ENCODE measurements at places on chromosomes 16 and 17.

GRCh38 chr16:52492789-52493357 is 54.1 kb downstream of the TOX3 start:
- no peak for DNase-seq

GRCh38 chr17:21039839-21040575 is 2.8 kb downstream of the USP22 start:
- DNase-seq = peak; percentile 66

DNA sequence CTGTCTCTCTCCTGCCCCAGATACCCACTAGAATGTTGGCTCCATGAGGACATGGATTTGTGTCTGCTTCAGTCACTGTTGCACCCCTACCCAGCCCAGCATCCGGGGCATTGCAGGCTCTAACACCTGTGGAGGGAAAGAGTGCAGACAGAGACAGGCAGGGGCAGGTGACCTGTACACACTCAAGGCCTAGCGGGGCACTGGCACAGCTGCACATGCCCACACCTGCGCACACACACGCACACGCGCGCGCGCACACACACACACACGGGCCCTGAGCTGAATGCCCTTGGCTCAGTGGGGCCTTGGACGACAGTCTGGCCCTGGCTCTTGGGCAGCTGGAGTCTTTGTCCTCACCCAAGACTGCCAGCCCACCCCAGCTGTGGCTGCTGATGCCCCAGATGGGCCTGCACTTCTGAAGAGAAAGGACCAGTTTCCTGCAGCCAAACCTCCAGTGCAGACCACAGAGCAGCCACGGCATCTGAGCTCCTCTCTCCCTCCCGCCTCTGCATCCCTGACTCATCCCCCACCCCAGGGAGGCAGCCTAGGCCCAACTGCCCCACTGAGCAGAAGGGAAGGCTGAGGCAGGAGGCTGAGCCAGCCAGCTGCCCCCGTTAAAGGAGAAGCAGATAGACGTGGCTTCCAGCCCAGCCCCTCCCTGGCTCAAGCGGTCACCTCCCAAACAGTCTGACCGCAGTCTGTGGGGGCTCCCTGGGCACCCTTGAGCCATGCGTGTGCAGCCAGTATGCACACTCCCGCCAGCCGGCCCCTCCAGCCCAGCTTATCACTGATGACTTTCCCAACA is 12.3 kb upstream of the RAI1 start:
- DNase-seq = no peak

- no peak for DNase-seq
Measured at GRCh38 chr16:86732621-86733295, 154.4 kb downstream of the FOXL1 start.

DNA sequence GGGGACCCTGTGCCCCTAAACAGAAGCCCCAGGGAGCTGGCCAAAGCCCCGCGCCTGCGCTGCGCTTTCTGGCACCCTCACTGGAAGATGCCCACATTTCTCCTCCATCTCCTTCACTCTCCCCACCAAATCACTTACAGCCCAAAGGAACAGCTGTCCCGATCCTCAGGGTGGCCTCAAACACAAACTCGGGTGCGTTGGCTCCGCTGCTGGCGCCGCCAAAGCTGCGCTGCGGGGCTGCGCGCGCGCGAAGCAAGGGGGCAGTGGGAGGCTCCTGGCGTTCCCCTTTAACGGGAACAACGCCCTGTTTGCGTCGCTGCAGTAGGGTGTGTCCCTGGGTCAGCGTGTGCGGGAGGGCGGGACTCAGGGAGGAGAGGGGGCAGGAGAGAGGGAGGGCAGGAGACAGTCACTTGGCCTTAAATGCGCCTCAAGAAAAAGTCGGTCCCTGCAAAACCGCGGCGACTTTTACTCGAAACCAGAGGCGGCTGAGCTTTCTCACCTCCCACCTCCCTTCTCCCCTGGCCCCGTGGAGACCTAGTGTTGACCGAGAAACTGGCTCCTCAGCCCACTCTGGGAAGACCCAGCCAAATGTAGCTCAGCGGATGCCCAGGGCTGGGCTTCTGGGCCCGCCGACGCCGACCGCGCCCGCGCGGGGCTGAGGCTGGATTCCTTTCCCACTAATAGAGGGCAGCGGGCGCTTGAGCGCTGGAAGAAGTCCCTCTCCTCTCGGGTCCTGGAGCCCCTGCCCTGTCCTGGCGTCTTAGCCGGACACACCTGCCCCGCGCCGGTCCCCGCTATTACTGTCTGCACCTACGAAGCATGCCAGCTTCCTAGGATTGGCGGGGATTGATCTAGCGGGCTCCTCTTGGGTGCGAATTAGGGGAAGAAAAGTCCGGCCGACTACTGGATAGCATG is 2.6 kb downstream of the PMP22 start:
- DNase-seq = peak; percentile 93

- no peak for DNase-seq
Measured at GRCh38 chr16:73192232-73192894, 144.4 kb upstream of the ZFHX3 start.

- peak; percentile 80 for DNase-seq
Measured at GRCh38 chr16:68528686-68529379, 10.3 kb upstream of the ZFP90 start.

GRCh38 chr16:67157892-67158635 is 1.6 kb downstream of the TRADD start:
- no peak for DNase-seq

DNA sequence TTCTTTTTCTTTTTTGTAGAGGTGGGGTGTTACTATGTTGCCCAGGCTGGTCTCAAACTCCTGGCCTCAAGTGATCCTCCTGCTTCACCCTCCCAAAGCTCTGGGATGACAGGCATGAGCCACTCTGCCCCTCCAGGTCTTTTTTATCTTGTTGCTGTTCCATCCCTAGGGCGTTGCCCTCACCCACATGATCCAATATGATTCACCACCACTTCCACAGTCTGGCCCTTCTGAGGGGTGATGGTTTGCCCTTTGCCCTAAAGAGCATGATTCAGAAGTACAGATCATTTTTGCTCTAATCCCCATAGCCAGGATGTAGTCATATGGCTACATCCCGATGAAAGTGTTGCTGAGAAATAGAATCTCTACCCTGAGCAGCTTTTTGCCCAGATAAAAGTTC is 18.8 kb downstream of the STX4 start:
- peak; percentile 66 for DNase-seq

DNA sequence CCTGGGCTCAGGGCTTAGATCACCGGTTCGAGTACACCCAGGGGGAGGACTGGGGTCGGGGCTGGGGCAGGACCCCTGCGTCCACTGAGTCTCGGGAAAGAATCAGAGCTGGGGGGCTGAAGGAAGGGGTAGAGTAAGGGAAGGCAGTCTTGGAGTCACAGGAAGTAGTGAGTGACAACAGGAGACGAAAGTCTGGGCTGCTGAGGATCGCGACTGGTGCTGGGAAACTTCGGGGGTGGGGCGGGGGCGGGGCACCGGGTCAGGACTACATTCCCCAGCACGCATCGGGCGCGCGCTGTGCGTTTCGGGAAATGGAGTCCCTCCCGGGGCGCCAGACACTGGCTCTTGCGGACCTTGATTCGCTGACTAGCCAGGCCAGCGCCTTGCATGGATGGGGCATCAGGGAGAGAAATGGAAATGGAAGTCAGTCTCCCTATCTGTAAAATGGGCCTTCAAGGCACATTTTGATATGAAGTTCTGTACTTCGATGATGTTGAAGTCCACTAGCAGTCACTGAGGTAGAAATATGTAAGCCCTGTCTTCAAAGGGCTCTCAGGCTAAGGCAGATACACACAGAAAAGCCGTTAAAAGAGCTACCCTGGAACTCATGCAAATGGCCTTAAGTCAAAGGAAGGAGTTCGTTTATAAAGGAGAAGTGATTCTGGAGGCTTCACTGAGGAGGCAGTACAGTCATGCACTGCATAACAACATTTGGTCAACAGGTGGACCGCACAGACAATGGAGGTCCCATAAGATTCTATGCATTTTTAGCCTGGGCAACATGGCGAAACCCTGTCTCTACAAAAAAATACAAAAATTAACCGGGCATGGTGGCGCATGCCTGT is 697 bp downstream of the CTF1 start:
- DNase-seq = peak; percentile 93

DNA sequence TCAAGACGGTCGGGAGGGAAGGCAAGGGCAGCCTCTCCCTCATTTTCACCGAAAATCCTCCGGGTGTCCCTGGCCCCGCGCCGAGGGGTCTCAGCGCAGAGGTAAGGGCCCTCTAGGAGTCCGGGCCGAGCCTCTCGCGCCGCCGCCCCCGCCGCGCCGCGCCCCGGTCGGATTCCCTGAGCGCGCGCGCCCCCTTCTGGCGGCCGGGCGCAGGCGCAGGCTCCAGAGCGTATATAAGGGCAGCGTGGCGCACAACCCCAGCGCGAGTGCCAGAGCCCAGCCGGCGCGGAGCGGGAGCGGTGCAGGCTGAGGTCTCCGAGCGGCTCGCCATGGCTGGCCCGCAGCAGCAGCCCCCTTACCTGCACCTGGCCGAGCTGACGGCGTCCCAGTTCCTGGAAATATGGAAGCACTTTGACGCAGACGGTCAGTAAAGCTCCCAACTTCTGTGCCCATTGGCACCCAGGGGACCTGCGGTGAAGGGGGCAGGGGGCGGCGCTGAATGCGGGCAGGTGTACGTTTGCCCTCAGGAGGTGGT is at the start of gene CALB2:
Gene CALB2 (plus strand): TSS at position 260 of the 535 bp plus-strand sequence. CDS start 70 bp downstream, at position 330.
- DNase-seq = peak; percentile 69

- DNase-seq = peak; percentile 96
Measured at GRCh38 chr16:89395150-89396142, 94.9 kb downstream of the ANKRD11 start.
